Cortex of kidney (tissue), 1 donor: ENCODE measurements at places on chromosomes 7 and 10.

DNA sequence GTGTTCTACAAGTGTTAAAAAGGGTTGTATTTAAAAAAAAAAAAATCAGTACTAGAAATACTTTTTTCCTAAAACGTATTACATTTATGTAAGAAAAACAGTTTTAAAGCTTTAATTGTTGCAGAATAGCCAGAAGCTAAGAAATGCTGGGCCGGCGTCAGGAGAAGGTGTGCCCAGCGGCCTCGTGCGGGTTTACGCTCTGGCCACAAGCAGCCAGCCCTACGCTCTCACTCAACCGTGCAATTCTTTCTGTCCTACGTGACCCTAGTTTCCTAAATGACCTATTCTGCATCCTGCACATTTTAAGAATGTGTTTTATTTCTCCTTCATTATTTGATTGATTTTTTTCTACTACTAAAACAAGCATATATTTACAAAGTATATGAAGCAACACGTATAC is 279.7 kb upstream of the KLF14 start:
- DNase-seq, result no peak

GRCh38 chr10:43234471-43235041 is 32.3 kb downstream of the RASGEF1A start:
- DNase-seq, result no peak

GRCh38 chr10:82148764-82149163 is 273.8 kb downstream of the NRG3 start:
- no peak for DNase-seq

- no peak for DNase-seq
Observed at GRCh38 chr7:30331338-30331737, 46.9 kb downstream of the ZNRF2 start.

DNA sequence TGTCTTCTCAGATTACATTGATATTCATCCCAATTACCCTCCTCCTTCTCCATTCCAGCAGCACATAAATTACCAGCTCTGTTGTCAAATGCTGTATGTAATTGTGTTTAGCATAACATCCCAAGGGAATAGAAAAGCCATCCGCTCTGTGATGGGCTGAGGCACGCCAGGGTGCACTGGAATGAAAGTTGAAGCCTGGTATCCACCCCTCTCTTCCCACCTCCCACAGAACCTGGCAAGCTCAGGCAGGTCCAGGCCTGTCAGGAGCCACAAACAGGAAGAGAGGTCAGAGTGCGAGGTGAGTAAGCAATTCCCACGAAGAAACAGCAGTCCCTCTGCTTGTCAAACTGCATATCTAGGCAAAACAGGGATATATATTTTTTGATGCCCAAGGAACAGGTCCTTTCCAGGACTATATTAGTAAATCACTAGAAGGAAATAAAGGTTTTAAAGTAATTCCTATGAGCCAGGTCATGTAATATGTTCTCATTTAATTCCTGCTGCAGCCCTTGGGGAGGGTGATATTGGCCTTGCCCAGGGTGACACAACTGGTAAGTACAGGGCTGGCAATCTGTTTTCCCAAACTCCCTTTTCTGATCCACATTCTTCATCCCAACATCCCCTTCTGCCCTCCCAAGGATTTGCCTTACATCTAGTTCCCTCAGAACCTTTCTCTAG is 155.6 kb upstream of the GHITM start:
- no peak for DNase-seq

- DNase-seq, result no peak
Observed at GRCh38 chr10:30282221-30282620, 66.9 kb downstream of the MTPAP start.

DNA sequence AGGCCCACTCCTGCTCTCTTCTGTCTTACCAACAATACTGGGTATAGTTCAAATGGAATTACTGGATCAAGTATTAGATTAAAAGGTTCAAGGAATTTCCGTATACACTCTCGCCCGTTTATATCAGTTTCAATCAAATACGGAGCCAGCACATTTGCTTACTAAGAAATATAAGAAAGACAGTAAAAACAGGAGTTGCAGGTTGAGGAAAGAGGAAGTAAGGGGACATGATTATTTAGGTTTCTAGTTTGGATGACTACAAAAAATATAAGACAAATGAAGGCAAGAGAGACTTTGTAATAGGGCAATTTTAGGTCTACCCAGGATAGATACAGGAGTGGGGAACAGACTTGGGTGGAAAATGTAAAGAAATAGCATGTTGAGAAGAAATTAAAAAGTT is 109.9 kb upstream of the ABI1 start:
- DNase-seq, result no peak

GRCh38 chr7:4712281-4713182 is 30.4 kb downstream of the FOXK1 start:
- no peak for DNase-seq

GRCh38 chr10:93124580-93125318 is 51.1 kb downstream of the CYP26A1 start:
- no peak for DNase-seq

DNA sequence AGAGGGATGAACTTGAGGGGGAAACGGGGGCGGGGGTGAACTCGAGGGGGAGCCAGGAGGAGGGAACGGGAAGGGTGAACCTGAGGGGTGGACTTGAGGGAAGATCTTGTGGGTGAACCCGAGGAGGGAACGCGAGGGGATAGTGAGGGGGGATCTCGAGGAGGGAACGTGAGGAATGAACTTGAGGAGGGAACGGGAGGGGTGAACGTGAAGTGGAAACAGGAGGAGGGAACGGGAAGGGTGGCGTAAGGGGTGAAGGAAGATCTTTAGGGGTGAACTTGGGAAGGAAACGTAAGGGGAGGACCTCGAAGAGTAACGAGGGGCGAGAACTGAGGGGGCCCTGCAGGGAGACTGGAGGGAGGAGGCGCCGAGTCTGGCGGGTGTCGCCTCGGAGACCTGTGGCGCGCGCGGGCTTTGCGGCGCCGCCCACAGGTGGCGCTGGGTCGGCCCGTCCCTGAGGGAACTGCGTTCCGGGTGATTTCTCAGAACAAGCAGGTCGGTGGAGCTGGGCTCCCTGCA is 651 bp downstream of the MYO3A start:
- no peak for DNase-seq

DNA sequence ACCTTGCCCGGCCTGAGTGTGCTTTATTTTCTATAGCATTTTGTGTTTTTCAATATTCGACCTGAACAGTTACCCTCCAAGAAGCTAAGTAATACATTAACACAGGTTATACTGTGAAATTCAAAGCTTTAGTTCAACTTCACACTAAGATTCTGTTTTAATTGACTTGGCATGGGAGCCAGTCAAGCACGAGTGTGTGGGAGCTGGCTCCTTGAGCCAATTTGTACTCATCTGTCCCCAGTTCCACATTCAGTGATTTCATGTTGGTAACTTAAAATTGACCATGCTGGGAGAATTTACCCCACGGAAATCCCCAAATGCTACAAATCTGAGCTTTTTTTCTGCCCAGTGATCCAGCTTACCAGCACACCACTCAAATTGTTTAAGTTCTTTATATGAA is 20.3 kb downstream of the TSPAN12 start:
- DNase-seq, result no peak

DNA sequence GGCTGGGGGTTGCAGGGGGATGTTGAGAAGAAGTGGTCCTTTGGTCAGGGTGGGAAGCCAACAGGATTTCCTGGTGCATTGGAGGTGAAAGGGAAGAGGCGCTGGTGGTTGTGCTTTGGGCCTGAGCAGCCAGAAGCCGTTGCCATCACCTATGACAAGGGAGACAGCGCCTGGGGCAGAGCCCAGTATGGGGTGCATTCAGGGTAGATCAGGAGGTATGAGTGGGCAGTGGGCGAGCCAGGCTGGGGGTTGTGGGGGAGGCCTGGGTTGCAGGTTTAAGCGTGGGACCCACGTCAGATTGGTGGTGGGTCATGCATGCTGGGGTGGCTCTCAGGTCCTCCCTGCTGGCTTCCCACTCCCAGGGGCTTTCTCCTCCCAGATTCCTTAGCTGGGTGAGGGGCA is 6.3 kb upstream of the PILRB start:
- DNase-seq, result no peak

DNA sequence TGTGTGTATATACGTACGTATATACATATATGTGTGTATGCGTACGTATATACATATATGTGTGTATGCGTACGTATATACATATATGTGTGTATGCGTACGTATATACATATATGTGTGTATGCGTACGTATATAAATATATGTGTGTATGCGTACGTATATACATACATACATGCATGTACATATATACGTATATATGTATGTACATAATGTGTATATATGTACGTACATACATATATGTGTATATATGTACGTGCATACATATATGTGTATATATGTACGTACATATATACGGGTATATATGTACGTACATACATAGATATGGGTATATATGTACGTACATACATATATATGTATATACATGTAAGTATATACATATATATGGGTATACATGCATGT is 332.1 kb downstream of the CRPPA start:
- DNase-seq, result no peak

GRCh38 chr7:68717176-68717575 is 881.1 kb upstream of the AUTS2 start:
- no peak for DNase-seq

DNA sequence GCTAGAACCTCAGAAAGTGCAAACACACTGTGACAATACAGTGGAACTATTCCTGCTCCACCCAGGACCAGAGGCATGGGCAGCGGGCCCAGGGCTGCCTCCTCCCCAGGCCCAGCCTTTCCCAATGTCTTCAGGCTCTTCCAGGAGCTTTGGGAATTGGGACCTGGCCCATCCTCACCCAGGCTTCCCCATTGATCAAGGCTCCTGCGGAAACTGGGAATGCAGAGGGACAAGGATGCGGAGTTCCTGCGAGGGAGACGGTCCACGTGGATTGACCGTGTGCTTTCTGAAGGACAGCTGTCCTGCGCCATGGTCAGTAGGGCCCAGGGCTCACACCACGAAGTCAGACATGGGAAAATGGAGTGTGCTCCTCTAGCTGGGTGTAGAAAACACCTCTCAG is 56.6 kb downstream of the CSGALNACT2 start:
- no peak for DNase-seq

GRCh38 chr10:60732198-60732806 is 46.0 kb upstream of the CDK1 start:
- no peak for DNase-seq

GRCh38 chr10:103663802-103664201 is 170.3 kb downstream of the NEURL1 start:
- no peak for DNase-seq

- DNase-seq, result no peak
Observed at GRCh38 chr10:122558452-122558851, 2.1 kb upstream of the DMBT1 start.

GRCh38 chr10:6009961-6010360 is 32.6 kb upstream of the IL15RA start:
- DNase-seq, result no peak

DNA sequence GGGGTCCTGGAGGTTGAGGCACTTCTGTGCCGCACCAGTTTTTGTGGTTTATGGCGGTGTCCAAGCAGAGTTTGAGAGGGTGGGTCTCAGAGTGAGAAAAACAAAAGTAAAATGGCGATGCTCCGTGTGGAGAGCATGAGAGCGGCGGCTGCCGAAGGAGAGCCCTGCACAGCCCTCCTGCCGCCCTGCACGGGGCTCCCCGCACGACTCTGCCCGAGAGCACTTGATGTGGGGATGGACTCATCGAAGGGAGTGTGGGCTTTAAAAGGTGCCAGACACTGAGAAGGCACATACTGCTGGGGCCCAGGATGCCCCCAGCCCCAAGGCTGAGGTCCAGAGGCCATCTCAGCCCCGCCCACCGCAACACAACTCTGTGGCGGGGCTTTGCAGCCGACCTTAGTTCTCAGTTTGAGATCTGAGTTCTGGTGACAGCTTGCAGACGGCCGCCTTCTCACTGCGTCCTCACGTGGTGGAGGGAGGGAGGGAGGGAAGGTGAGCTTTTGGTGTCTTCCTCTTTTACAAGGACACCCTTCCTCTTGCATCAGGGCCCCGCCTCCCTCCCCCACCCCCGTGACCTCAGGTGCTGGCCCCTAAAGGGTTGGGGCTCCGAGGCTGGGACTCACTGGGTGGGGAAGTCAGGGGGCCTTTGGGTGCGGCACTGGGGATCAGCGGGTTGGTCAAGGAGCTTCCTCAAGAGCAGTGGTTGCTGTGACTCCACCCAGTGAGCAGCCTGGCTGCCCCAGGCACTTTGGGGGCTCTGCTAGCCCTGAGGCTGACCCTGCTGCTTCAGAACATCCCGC is 69.1 kb downstream of the NKX6-2 start:
- DNase-seq, result no peak

DNA sequence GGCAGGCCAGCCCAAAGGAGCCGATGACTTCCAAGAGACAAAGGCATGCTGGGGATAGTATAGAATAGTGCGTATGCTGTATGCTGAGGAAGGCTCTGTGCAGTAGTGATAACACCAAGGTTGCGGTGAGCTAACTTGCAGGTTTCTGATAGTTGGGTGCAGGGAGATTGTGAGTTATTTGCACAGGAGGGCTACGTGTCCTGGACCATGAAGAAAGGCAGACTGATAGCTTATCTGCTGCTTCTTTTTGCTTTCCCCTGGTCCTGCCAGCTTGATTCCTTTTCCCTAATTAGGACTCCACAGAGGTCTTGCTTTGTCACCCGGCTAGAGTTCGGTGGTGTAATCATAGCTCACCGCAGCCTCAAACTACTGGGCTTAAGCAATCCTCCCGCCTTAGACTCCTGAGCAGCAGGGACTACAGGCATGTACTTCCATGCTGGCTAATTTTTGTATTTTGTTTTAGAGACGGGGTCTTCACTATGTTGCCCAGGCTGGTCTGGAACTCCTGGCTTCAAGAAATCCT is 43.9 kb upstream of the ARHGAP12 start:
- DNase-seq, result no peak

- no peak for DNase-seq
Observed at GRCh38 chr7:99926321-99926720, 3.1 kb downstream of the GJC3 start.

DNA sequence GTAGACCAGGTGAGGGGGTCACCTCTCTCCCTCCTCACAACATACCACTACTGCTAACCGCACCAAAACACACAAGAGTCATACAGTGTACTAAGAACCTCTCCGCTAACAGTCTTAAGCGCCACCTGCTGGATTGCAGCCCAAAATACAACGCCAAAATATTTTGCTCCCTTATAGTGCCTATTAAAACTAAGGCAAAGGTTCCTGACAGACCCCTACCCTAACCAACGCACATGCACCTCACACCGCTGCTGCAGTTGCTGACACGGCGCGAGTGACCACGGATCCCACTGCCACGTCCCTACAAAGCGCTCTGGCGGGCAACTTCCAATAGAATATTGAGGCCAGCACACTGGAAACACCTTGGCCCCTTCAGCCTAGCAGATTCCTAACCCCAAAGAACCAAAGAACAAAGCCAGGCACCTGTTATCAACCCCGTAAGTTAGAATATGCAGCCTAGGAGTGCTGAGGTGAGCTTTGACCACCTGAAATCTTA is 563.6 kb upstream of the SEMA3D start:
- DNase-seq, result no peak

- no peak for DNase-seq
Observed at GRCh38 chr7:149462101-149462520, 1.2 kb upstream of the ZNF777 start.

DNA sequence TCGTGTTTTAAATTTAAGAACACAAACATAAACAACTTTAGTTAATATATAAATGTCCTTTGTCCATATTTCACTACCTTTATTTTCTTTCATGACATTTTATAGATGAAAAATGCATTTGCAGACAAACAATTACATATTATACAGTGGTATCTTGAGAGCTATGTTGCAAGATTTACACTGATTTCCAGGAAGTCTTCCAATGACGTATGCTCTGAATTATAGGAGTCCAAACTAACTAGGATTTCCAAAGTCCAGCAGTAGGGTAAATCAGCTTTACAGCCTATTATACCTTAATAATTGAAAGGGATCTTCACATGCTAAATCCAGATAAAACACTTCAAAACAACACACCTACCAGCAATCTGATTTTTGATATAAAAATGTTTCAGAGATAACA is 69.4 kb downstream of the HYCC1 start:
- DNase-seq, result no peak

GRCh38 chr7:84245835-84246234 is 51.2 kb upstream of the SEMA3A start:
- DNase-seq, result no peak
